Foreskin keratinocyte (primary cell): ENCODE measurements at places on chromosomes 12 and 14.

GRCh38 chr14:91464615-91465205 is 45.4 kb downstream of the PPP4R3A start:
- no peak for DNase-seq

- no peak for DNase-seq
Measured at GRCh38 chr12:95074766-95075165, 1.3 kb upstream of the NR2C1 start.

DNA sequence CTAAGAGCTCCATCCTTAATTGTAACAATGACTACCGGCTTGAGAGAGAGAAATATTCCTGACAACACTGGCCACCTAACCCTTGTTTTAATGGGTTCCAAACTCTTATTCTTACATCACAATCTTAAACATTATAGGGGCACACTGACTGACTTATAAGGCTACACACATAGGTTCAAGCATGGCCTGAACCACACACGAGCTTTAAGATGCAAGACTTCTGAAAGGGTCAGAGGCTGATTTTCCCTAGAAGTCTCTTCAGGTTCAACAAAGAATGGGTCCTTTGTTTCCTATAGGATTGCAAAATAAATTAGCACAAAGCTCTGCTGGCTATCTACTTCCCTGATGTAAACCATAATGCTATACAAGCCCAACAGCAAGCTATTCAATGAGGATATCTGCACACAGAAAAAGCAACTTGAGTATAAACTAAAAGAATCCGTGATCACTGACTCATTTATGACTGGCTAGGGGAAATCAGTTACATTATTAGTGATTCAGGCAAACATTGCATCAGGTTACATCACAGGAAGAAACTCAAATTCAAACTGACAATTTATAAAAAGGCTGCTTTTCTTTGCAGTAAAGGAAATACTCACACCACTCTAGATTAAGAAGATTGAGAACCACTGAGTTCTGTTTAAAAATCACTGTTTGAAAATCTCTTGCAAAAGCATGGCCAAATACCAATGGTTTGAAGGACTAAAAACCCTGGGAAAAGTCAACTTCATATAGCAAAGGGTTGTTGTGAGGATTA is 8.5 kb downstream of the BTG1 start:
- peak; percentile 76 for DNase-seq

GRCh38 chr12:124867401-124867930 is 3.8 kb upstream of the SCARB1 start:
- DNase-seq, result peak; percentile 39

- DNase-seq, result no peak
Measured at GRCh38 chr12:76915361-76916169, 36.7 kb upstream of the CSRP2 start.

GRCh38 chr14:33430414-33431035 is 491.8 kb downstream of the NPAS3 start:
- no peak for DNase-seq

DNA sequence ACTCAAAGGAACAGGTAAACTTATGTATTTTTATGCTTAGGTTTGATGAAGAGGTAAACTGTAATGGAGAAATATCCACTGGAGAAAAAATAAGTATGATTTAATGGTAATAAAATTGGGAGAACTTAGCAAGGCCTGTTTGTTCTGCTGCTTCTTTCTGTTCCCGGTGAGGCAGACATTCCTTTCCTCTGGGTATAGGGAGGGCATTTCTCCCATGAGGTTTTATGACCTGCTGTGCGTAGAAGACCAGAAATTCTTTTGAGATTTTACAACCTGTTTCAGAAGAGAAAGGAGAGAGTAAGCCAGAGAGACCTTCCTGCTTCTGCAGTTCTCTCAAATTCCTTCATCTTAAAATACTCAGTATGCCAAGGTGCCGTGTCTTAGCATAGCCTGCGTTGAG is 139.4 kb upstream of the RMST start:
- DNase-seq, result no peak

DNA sequence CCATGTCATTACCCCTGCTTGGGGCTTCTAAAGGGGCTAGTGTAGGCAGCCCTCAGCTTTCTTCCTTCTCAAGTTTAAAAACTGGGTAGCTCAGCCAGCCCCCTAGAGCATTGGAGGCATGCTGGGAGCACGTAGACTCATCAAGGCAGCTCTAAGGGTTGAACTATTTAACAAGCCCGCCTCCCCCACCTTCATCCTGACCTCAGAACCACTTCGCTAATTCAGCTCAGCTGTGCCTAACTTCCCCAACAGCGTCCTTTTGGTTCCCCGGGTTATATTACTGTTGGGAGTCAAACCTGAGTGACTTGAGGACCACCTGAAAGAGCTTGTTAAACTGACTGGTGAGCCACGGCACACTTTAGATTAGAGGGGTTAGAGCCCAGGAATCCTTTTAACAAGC is 30.1 kb downstream of the MAX start:
- no peak for DNase-seq

GRCh38 chr12:57811028-57811755 is 7.3 kb downstream of the AVIL start:
- no peak for DNase-seq

- DNase-seq, result no peak
Measured at GRCh38 chr14:76985540-76986230, 42.8 kb downstream of the IRF2BPL start.

- DNase-seq, result no peak
Measured at GRCh38 chr12:24803430-24804245, 145.3 kb downstream of the BCAT1 start.

GRCh38 chr12:76158518-76159321 is 74.2 kb upstream of the NAP1L1 start:
- peak; percentile 39 for DNase-seq

GRCh38 chr12:12004524-12004923 is 66.2 kb upstream of the BCL2L14 start:
- DNase-seq, result no peak

GRCh38 chr12:2108975-2109671 is 56.3 kb downstream of the CACNA1C start:
- DNase-seq, result no peak

DNA sequence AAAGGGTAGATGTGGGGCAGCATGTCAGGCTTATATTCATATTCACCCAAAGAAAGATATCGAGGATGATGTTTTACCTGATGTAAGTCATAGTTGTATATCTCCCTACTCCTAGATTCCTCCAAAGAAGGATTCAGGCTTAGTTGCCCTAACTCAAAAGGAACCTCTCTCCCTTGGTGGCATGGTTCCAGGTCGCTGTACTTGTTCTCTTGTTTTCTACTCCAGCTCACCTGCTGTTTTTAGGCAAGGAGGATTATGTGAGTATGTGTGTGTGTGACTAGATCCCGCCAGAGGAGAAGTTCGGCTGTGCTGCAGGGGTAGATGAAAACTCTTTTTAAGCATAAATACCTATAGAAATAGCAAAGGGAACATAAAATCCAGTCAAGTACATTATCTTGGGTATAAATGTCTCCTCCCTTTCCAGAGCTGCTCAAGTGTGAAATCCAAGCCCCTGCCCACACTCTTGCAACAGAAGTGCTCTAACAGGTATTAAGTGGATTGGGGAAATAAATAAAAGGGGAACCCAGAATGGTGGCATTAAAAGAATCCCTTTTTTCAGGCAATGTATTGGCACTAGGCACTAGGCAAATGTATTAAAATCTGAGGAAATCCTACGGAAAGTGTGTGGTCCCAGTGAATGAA is 375.7 kb downstream of the ZFP36L1 start:
- DNase-seq, result no peak

GRCh38 chr12:24172031-24172772 is 222.7 kb upstream of the SOX5 start:
- peak; percentile 2 for DNase-seq

GRCh38 chr12:125015680-125016310 is 22.4 kb downstream of the BRI3BP start:
- DNase-seq, result no peak

DNA sequence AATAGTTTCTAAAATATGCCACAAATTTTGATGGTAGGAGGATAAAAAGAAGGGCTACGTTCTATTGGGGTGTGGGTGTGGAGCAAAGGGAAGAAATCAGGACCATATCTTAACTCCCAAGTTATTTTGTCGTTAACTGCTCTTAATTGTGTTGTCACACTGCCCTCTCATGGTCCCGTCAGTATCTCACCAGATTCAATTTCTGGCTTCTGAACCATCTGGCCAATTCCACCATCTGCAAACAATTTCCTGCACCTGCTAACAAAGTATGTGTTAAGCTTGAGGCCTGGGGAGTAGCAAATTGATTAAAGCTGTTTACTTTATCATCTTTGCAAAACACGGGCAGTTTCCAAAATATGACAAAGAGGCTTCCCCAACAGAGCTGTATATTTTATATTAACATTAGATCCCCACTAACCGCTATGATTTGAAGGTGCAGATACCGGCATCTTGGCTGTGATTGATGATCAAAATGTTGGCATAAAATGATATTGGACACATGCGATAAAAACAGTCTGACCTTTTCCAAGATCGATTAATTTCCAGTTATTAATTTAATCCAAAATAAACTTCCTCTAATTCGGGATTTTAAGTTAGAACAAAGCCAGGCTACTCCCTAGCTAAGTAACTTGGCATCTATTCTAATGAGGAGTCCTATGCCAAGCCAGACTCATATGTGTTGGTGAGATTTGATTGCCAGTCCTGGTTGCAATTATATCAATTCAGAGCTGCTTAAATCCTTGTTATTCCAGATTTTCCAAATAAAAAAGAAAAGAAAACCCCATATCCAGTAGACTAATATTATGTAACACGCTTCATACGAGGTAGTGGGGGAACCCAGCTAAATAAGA is 6.9 kb upstream of the DNM1L start:
- no peak for DNase-seq

GRCh38 chr12:55850401-55850800 is 7.7 kb upstream of the MMP19 start:
- no peak for DNase-seq

GRCh38 chr14:94679106-94679810 is 67.1 kb downstream of the SERPINA3 start:
- DNase-seq, result no peak

- no peak for DNase-seq
Measured at GRCh38 chr12:121224591-121224990, 14.7 kb downstream of the P2RX4 start.

- DNase-seq, result no peak
Measured at GRCh38 chr12:28104316-28104715, 85.9 kb upstream of the CCDC91 start.

- peak; percentile 42 for DNase-seq
Measured at GRCh38 chr14:32078023-32078857, 1.1 kb downstream of the ARHGAP5 start.

DNA sequence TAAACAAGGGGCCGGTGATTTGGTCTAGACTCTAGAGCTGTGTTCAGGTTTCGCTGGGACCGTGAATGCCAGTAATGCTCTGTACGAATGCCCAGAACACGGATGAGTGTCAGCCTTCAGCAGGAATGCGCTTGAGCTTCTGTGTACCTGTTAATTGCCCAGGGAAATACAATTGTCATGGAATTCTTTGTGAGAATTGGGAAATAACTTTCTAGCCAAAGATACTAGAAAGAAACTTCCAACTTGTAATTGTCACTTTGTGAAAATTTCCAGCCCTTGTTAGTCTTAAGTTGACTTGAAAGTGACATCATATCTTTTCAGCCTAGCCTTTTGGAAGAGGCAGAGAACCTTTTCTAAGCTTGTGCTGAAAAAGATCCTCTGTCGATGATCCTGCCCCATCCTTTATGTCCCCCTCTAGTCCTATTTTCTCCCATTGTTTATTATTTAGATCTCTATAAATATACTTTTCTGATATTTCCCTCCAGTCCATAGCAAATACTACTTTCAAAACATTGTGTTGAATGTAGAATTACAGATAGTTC is 2.7 kb downstream of the CHST11 start:
- DNase-seq, result no peak

- DNase-seq, result no peak
Measured at GRCh38 chr14:55846826-55847446, 266.9 kb downstream of the KTN1 start.

DNA sequence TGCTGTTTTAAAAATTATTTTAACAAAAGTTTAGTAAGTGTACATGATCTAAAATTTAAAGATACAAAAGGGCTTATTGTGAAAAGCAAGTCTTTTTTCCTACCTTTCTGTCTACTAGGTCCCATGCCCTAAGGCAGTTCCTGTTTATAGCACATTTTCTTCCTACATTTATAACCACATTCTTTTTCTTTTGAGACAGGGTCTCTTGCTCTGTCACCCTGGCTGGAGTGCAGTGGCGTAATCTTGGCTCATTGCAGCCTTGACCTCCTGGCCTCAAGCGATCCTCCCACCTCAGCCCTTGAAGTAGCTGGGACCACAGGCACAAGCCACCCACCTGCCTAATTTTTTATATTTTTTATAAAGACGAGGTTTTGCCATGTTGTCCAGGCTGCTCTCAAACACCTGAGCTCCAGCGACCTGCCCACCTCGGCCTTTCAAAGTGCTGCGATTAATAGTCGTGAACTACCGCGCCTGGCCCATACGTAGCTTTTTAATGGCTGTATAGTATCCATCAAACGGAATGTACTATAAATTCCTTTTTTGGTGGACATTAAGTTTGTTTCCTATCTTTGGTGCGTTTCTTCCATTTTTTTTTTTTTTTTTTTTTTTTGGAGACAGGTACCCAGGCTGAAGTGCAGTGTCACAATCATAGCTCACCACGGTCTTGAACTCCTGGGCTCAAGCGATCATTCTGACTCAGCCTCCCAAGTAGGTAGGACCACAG is 20.9 kb downstream of the FRS2 start:
- DNase-seq, result no peak

- DNase-seq, result no peak
Measured at GRCh38 chr14:24181371-24182077, 7.1 kb downstream of the IPO4 start.

GRCh38 chr12:111448266-111448830 is 42.6 kb downstream of the SH2B3 start:
- no peak for DNase-seq

DNA sequence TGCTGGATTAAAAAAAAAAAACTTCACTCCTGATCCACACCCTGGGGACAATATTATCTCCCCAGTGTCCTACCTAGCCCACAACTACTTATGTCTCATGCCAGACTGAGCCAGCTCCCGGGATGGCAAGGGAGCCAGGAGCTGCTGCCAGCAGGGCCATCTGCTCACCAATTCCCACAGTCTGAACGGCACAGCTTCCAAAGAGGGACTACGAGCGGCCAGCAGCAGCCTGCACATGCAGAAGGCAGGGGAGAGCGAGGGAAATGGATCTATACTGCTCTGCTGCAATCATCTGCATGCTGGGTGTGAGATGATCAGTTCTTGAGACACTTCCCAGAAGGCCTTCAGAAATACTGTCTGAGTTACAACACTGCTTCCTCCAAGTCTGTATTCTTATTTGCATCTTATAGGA is 11.1 kb downstream of the SSH1 start:
- DNase-seq, result no peak

DNA sequence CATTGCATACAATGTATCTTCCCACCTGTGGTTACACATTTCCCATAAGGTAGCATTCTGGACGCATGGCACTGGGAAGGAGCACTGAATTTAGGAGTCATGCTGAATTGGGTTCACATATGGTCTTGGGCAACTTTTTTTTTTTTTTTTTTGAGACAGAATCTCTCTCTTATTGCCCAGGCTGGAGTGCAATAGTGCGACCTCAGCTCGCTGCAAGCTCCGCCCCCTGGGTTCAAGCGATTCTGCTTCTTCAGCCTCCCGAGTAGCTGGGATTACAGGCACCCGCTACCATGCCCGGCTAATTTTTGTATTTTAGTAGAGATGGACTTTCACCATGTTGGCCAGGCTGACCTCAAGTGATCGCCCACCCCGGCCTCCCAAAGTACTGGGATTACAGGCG is 13.3 kb downstream of the DIP2B start:
- DNase-seq, result no peak
